ENCODE measurements at places on chromosomes 7 and 10.

DNA sequence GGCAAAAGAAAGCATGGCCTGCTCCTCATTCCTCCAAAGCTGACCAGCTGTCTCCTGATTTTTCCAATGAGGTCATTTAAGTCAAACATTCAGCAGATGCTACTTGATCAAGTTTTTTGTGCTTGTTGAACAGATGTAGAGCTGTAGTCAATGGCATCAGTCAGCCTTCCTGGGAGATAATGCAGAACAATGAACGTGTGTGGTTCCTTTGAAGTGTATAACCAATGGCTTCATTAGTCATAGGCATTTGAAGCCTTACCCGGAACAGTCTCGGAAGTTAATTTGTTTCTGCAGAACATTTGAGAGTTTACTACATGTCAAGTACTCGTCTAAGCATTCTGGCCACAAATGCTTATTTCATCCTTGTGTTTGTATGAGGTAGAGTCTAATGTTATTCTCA lies 227.1 kb downstream of the ADRA2A start:
- DNase-seq, result no peak

- no peak for DNase-seq
These were observed 62.6 kb downstream of the TEX36 start for GRCh38 chr10:125620401-125620800.

GRCh38 chr10:104262055-104262454 lies 6.9 kb upstream of the GSTO2 start:
- no peak for DNase-seq

DNA sequence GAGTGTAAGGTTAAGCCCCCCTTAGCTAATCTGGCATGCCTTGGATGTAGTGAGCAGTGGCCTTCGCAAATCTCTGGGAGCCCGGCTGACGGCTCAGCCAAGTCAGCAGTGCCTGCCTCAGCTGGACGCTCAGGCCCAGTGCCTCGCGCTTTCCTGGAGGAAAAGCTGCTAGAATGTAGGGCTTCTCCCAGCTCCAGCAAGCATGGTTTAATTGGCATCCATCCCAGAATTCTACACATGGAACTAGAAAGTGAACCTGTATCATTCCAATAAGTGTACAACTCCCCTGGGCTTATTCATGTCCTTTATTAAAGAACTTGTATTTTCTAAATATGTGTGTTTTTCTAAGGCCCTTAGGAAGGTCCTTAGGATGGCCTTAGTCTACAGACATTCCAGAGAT lies 287.8 kb upstream of the SHH start:
- DNase-seq, result no peak

DNA sequence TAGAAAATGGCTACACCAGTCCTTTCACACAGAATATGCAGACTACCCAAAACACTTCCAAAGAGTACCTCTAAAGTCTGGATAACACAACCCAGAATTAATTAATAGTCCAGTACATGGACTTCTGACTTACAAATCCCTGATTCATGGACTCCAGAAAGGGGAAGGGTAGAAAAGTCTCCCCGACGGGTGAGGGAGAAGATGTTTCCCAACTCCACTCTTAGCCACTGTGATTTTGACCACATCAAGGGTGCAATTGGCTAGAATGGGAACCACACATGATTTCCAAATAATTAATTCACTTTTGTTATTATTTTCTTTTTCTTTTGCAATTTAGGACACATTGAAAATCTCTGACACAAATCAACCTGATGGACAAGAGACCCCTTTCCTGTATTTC lies 1.4 kb downstream of the TMEM130 start:
- no peak for DNase-seq

GRCh38 chr10:3901370-3901769 lies 116.4 kb upstream of the KLF6 start:
- no peak for DNase-seq

- DNase-seq, result peak; percentile 30
These were observed 372.5 kb downstream of the SDK1 start for GRCh38 chr7:3673524-3673923.

DNA sequence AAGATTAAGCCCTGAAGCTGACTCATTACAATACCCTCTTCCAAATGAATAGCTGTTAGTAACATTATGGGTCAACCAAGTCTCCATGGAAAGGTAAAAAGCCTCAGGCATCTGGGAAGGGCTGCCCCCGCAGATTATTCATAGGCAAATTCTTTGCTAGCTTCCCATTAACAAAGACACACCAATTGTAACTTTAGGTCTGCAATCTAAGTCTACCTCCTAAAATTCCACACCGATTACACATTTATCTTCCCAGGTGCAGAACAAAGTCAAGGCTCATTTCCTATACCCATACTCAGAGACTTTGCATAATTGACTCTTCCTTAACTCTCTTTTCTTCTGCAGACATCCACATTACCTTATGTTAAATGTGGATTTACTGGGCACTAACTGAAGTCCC lies 826.3 kb upstream of the MBL2 start:
- DNase-seq, result no peak

- DNase-seq, result no peak
These were observed 41.0 kb downstream of the CLRN3 start for GRCh38 chr10:127851661-127852194.

DNA sequence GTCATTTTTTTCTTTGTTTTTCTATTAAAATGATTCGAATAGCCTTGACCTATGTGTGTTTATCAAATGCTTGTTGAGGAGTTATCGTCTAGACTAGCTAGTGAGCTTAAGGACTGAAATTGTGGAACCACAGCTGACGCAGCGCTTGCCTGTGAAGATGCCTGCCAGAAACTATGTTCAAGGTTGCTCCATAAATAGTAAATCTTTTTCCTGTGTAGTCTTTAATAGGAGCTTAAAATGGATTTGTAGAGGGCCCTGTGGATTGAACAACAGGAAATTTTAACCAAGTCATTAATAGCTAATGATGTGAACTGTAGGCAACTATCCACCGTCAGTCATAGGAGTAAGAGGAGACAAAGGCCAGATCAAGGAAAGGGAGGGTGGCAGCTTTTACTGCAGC lies 145.1 kb downstream of the GNAI1 start:
- no peak for DNase-seq

- no peak for DNase-seq
These were observed 888.4 kb upstream of the PHF14 start for GRCh38 chr7:10085231-10085630.

- no peak for DNase-seq
These were observed 18.0 kb downstream of the C10orf105 start for GRCh38 chr10:71701496-71702132.

GRCh38 chr7:44327981-44328380 lies 2.6 kb upstream of the CAMK2B start:
- DNase-seq, result no peak

GRCh38 chr7:91062713-91063112 lies 201.5 kb upstream of the FZD1 start:
- no peak for DNase-seq

DNA sequence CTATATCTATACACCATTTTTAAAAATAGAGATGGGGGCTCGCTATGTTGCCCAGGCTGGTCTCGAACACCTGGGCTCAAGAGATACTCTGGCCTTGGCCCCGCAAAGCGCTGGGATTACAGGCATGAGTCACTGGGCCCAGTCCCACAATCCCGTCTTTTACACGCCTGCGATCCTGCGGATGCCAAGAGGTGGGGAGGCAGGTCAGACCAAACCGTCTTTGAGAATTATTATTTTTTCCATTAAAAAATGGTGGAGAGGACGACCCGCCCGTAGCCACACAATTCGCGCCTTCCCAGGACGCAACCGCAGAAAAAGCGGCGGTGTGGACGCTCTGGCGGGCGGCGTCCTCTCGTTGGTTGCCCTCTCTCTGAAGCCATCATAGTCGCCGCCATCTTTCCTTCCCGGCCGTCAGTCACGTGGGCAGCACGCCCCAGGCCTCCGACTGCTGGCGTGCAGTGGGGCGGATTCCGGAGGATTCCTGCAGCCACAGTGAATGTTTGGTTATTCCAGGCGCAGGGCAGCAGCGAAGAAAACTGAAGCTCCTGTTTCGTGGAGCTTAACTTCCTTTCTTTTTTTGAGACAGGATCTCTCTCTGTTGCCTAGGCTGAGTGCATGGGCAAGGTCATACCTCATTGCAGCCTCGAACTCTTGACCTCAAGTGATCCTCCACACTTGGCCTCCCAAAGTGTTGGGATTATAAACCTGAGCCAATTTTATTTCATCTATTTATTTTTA lies 9.9 kb upstream of the EPHB4 start:
- DNase-seq, result peak; percentile 88

DNA sequence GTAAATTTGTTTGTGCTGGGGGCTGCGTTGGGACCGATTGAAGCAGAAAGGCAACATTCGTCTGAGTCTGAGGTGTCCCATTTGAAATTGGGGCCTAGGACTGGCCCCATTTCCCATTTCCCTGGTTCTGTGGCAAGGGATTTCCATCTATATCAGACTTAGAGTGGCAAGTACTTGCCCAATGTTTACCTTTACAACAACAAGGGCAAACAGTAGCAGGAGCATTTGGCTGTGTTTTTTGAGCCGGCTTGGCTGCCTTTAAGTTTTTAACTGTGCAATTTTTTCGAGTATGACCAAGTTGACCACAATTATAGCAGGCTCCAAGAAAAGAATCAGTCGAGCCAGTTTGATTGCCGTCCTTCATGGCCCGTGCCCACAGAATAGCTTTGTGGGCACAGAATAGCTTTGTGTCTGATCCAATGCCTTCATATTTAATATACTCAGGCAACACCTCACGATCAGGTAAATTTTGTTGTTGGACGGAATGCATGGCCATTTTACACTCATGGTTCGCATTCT lies 4.7 kb upstream of the CYP17A1 start:
- no peak for DNase-seq

GRCh38 chr7:140996-141395 lies 51.4 kb upstream of the FAM20C start:
- DNase-seq, result no peak

- DNase-seq, result no peak
These were observed 331.2 kb downstream of the ACTR3B start for GRCh38 chr7:153090764-153091163.

- no peak for DNase-seq
These were observed 11.5 kb downstream of the VIM start for GRCh38 chr10:17239345-17240085.

DNA sequence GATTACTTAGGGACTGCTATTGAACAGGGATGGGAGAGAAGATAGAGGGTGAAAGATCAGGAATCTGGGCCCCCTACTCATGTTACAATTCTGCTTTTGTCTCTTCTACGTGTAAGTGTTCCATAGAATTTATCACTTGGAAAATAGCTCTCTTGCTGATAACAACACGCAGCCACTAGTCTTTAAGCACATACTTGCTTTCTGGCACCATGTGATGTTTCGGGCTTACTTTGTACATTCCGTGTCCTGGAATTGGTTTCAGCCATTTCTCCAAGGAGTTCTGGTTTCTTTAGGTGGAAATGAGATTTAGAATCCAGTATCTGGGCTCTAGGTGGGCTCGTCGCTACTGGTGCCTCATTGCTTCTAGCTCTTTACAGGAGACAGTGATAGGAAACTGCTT lies 59.7 kb downstream of the TFAM start:
- DNase-seq, result no peak

GRCh38 chr7:43869867-43870240 lies 537 bp upstream of the MRPS24 start:
- DNase-seq, result no peak

- DNase-seq, result no peak
These were observed 15.0 kb upstream of the CXCL12 start for GRCh38 chr10:44399659-44400451.

GRCh38 chr10:77175631-77176222 lies 461.9 kb downstream of the KCNMA1 start:
- no peak for DNase-seq

DNA sequence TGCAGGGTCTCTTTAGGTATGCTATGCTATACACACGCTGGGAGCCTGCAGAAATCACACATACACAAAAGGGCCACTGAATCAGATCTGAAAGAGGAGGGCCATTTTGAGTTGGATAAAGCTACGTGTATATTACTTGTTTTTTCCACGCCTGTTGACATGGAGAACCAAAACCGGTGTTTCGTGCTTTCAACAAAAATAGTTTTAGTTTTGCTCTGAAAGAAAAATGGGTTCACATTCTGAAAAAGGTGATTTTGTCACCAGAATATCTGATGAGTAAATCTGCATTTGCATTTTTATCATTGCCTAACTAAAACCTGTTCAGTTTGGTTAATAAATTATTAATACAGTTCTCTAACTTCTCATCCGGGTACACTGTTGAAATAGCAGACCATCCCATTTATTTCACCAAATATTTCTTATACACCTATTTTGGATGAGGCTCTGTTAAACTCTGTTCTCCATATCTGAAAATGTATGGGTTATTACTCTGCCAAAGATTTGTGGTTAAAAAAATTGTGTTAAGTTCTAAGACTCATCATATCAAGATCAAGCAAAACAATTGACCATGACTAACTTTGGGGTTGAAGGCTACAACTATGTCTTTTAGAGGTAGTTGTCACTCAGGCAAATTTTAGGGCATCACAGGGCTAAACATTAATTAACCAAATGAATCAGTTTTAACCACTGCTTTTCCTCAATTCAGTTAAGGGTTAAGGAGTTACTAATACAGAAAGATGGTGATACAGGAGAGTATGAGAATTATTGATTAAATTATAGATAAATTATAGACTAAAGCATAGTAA lies 101.2 kb upstream of the RPA3 start:
- DNase-seq, result no peak

GRCh38 chr10:97828721-97829120 lies 20.9 kb upstream of the GOLGA7B start:
- DNase-seq, result no peak

DNA sequence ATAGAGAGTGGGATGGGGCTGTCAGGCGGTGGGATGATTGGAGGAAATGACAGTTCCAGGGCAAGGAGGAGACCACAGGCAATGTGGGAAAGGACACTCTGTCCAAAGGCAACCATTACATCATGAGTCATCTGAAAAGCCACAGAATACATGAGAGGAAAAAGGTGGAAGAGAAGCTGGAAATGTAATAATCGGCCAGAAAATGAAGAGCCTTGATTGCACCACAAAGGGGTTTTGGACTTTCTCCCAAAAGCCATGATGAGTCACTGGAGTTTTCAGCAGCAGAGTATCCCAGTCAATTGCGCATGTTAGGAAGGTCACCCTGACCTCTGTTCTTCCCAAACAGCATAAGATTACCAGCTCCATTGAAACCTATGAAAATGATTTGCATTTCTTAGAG lies 222.0 kb downstream of the LHFPL3 start:
- DNase-seq, result no peak

DNA sequence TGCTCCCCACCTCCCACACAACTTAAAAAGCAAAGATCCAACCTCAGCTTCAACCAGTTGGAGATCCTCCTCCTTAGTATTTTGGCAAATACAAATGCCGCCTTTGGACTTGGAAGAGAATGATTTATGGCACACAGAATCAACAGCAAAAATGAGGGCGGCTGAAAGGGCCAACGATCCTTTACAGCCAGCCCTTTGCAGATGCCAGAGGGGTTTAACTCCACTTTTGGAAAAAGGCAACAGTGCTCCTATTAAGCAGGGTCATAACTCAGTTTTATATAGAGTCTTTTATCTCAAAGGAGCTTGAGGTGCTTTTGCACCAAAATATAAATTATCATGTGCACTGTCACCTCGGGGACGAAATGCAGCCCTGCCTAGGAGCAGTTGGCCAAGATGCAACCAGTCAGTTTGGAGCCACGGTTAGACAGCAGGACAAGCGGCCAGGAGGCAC lies 56.7 kb upstream of the JCAD start:
- DNase-seq, result no peak

- no peak for DNase-seq
These were observed 51.7 kb upstream of the CAMK2B start for GRCh38 chr7:44377134-44377463.

Data from pancreas (tissue), 10 donors.